ENCODE measurements at places on chromosomes 11 and 22.

GRCh38 chr22:29870574-29870973 is 12.4 kb upstream of the MTMR3 start:
- no peak for DNase-seq

GRCh38 chr11:59188954-59189353 is 17.0 kb downstream of the DTX4 start:
- no peak for DNase-seq

- DNase-seq, result no peak
Measured at GRCh38 chr11:10934293-10934860, 76.5 kb upstream of the ZBED5 start.

- no peak for DNase-seq
Measured at GRCh38 chr11:71459076-71459766, 6.2 kb downstream of the NADSYN1 start.

DNA sequence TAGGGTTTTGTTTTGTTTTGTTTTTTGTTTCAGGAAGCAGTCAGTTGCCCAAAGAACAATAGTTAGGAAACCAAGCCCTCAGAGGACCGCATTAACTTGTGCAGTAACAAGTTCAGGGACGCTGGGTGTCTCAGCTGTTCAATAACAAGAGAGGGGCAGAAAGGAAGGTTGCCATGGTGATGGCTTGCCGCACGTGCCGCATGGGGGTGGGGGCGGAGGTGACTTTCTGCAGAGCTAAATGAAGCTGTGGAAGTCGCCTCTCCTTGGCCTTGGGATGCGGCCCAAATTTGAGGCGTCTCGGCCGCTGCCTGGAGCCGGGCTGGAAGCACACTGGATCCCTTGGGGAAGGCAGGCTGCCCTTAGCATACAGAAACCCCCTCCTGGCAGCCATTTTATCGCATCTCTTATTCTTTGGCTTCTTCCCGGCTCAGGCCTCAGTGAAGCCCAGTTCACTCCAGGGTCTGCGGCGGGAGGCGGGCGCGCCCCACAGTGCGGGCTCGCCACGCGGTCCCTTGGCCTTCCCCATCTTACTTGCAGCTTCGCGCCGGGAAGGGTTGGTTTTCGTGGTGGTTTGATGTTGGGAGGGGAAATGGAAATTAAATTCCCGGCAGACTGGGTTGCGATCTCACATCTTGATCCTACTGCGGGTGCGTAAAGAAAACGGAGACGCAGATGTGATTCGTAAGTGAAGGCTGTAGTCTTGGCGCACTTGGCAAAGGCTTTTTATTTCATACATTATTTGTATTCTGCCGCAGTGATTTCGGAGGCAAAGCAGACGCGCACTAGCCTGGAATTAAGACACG is 94.3 kb downstream of the SLC17A6 start:
- DNase-seq, result no peak

GRCh38 chr11:3981084-3981633 is 113.4 kb upstream of the RRM1 start:
- DNase-seq, result no peak

DNA sequence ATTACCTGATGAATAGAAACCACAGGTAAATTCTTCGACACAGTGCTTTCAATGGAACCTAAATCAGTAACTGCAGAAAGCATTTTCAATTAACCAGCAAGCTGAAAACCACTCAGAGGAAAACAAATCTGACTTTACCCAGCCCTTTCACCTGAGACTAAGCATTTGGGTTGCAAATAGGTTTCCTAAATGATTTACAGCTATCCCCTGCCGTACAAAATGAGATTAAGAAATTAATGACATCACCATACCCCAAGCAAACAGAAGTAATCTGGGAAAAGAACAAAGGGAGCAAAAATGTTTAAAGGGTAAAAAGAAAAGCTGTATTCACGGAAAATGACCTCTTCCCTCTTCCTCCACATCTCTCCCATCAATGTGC is 584 bp downstream of the NOX4 start:
- DNase-seq, result peak; percentile 5

- no peak for DNase-seq
Measured at GRCh38 chr11:72014761-72015320, 16.1 kb downstream of the IL18BP start.

DNA sequence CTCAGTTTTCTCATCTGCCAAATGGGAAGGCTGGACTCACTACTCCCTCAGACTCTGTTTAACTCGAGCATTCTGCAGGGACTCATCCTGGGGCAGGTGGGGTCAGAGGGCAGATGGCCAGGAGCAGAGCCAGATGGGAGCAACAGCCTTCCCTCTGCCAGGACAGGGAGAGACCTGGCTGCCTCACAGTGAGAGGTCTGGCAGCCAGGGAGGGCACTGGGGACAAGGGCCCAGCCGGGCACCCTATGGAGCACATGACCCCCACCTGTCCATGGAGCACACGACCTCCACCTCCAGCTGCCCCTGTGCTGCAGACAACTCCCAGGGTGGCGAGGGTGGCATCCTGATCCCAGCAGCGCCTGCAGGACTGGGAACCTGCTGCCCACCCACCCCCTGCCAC is 67.4 kb downstream of the IGLL1 start:
- no peak for DNase-seq

- no peak for DNase-seq
Measured at GRCh38 chr11:101775033-101775432, 139.8 kb upstream of the CEP126 start.

DNA sequence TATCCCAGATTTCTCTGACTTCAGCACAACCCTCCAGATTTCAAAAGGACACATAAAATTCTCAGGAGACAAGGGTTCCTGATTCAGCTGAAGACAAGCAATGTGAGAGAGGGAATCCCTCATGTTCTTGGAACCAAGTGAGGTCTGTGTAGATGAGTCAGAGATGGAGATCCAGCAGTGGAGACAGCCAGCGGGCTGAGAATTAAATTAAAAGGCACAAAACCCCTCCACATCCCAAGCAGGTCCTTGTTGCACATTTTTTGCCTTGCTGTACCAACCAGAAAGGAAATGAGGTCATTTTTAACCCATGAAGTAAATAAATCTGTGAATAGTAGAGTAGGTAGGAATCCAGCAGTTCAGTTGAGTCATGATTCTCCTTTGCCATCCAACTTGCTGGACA is 9.7 kb downstream of the MTNR1B start:
- no peak for DNase-seq

- DNase-seq, result no peak
Measured at GRCh38 chr11:104873252-104873651, 25.0 kb downstream of the CASP12 start.

DNA sequence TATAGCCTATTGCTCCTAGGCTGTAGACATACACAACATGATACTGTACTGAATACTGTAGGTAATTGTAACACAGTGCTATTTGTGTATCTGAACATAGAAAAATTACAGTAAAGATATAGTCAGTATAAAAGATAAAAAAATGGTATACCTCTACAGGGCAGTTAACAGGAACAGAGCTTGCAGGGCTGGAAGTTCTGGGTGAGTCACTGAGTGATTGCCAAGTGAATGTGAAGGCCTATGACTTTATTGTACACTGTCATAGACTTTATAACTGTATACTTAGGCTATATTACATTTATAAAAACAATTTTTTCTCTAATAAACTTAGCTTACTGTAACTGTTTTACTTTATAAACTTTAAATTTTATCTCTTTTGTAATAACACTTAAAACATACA is 332.4 kb upstream of the ARHGAP42 start:
- no peak for DNase-seq

DNA sequence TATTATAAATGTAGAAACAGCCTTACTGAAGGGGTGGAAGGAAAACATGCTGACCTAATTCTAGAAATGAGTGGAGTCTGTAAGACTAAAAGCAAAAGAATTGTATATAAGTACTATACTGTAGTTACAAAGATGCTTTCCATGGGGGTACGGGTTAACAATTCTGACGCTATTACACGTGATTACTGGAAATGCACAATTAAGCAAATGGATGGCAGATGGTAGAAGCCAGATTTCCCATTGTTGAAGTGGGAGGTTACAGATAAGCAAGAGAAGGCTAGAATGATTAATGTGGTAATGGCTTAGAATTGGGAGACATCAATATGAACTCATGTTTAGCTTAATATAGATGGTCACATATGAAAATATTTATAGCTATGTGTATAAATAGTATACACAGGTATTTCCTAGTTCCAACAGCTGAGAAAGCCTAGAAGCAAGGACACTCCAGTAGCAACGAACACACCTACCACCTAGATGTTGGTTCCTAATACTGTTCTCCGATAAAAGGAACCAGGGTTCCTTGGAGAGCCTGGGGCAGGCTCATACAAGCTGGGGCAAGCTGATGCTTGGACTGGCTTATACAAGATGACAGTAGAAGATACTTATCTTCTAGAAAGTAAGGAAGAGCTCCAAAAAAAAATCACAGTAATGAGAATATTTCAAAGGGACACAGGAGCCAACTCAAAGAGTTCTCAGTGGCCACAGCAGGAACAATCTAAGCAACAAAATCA is 13.5 kb downstream of the SMC1B start:
- no peak for DNase-seq

DNA sequence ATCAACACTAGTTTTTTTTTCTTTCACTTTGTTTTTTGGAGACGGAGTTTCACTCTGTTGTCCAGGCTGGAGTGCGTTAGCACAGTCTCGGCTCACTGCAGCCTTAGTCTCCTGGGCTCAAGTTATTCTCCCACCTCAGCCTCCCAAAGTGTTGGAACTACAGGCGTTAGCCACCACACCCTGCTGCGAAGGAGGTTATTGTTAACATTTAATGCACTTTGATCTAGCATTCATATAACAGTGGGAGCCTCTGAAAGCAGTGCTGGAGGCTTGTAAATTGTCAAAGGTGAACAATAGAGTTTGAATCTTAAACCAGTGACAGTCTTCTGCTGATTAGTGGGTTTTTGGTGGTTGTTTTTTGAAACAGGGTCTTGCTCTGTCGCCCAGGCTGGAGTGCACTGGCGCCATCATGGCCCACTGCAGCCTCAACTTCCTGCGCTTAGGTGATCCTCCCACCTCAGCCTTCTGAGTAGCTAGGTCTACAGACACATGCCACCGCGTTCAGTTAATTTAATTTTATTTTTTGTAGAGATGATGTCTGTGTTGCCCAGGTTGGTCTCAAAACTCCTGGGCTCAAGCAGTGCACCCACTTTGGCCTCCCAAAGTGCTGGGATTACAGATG is 96.9 kb upstream of the HORMAD2 start:
- DNase-seq, result no peak

DNA sequence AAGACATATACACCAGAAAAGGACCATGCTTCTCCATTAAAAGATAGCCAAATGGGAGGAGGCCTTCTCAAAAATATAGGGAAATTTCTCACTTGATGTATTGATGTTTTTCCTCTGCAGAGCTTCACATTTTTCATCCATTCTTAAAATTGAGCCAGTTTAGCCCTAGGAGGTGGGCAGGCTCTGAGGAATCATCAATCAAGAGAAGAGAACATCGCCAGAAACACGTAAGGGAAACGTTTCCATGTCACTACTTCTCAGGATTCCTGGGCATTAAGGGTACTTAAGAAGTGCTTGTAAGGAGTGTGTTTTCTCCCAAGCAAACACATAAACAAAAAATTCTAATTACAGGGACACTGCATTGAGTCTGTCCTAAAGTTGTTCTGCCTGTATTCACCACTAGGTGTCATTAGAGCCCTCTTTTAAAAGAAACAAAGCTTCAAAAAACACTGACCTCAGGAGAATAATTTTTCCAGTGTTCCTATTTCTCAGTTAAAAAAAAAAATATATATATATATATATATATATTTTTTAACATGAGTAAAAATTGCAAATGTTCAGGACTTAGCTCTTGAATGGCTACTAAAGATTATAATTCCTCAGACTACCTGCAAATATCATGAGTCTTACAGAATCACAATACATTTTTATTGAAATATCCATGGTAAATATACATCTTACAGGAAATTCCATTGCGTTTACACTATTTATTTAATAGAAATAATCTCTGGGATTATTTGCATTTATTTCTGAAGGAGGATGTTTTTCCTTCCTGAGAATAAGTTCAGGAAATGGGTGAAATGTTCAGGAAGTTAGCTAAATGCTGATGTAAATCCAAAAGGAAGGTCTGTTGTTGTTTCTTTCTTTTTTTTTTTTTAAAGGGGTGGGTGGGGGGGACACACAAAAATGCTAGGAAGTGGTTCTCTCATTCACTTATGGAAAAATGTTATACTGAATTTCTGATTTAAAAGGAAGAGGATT is 16.0 kb downstream of the FZD4 start:
- peak; percentile 57 for DNase-seq

- no peak for DNase-seq
Measured at GRCh38 chr11:114259124-114259526, 37.1 kb upstream of the NNMT start.

- DNase-seq, result peak; percentile 23
Measured at GRCh38 chr11:102831489-102832440, 11.6 kb downstream of the MMP3 start.

DNA sequence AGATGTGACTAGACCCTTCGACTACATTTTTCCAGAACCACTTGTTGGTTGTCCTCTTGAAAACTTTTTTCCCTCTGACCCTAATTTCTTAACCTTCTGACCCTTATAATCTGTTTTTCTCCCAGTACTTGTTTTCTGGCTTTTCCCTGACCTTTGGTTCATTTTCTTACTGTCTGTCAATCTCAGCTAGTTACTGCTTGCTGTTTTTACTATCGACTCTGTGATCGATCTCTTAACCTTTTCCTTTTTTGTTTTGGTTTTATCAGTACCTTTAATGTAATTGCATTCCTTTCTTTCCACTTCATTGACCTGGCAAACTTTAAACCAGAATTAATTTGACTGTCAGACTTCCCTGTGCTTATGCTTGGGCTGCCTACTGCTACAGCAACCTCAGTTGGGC is 92.8 kb downstream of the DDX10 start:
- no peak for DNase-seq

DNA sequence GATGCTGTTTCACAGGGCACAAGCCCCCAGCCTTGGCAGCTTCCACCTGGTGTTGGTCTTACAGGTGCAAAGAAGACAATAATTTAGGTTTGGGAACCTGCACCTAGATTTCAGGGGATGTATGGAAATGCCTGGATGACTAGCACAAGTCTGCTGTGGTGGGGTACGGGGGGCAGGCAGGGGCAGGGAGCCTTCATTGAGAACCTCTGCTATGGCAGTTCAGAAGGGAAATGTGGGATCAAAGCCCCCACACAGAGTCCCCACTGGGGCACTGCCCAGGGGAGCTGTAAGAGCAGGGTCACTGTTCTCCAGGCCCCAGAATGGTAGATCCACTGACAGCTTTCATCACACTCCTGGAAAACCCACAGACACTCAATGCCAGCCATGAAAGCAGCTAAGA is 686.5 kb downstream of the FAM181B start:
- no peak for DNase-seq

DNA sequence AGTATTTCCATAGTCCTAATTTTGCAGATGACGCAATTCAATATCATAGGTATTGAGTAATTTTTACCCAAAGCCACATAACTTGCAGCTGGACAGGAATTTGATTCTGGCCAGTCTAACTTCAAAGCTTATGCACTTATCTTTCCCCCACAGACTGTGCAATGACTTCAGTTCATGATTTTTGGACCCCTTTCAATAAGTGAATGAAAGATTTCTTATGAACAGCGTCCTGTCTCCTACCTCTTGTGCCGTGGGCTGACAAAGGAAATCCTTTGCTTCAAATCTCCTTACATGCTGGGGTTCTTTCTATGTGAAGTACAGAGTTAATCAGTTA is 217.7 kb upstream of the KIRREL3 start:
- no peak for DNase-seq

GRCh38 chr11:47659276-47659675 is 16.9 kb upstream of the MTCH2 start:
- DNase-seq, result no peak

GRCh38 chr11:2215230-2215560 is 43.6 kb upstream of the TH start:
- DNase-seq, result no peak
